ENCODE measurements at places on chromosomes 11 and 22.

DNA sequence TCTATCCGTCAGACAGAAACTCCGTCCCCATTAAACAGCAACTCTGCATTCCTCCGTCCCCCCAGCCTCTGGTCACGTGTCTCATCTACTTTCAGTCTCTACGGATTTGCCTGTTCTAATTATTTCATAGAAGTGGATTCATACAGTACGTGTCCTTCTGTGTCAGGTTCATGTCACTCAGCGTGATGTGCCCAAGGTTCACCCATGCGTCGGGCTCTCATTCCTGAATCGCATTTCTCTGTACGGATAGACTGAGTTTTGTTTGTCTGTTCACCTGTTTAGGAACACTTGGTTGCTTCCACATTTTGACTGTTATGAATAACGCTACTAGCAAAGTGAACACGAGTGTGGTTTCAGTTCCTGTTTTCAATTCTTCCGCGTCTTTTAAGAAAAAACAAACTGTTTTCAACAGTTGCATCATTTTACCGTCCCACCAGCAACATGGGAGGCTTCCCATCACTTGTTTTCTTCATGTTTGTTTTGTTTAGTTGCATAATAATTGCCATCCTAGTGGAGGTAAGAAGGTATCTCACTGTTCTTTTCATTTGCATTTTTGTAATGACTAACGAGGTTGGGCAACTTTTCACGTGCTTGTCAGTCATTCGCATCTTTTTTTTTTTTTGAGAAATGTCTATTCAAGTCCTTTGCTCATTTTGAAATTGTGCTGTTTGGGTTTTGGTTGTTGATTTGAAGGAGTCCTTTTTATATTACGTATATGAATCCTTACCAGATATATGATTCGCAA is 8.9 kb upstream of the NLRP6 start:
- DNase-seq = no peak

- no peak for DNase-seq
Measured at GRCh38 chr11:16081382-16082094, 274.8 kb downstream of the SOX6 start.

- DNase-seq = no peak
Measured at GRCh38 chr11:132057266-132057665, 686.9 kb downstream of the NTM start.

DNA sequence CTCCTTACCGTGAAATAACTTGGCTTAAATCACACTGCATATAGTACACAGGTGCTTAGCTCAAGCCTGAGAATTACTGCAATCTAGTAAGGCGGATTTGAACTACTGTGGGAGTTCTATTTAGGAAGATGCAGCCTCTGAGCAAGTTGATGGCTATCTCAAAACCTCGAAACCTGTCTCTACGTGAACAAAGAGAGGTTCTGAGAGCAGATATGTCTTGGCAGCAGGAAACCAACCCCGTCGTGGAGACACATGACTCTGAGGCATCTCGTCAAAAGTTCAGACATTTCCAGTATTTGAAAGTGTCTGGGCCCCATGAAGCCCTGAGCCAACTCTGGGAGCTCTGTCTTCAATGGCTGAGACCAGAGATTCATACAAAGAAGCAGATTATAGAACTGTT is 5.9 kb downstream of the ZNF215 start:
- no peak for DNase-seq

- no peak for DNase-seq
Measured at GRCh38 chr11:66158156-66158555, 88.1 kb downstream of the PACS1 start.

- DNase-seq = no peak
Measured at GRCh38 chr11:83921447-83922192, 635.5 kb upstream of the CCDC90B start.

- DNase-seq = no peak
Measured at GRCh38 chr11:132941024-132941646, 591.2 kb downstream of the OPCML start.

DNA sequence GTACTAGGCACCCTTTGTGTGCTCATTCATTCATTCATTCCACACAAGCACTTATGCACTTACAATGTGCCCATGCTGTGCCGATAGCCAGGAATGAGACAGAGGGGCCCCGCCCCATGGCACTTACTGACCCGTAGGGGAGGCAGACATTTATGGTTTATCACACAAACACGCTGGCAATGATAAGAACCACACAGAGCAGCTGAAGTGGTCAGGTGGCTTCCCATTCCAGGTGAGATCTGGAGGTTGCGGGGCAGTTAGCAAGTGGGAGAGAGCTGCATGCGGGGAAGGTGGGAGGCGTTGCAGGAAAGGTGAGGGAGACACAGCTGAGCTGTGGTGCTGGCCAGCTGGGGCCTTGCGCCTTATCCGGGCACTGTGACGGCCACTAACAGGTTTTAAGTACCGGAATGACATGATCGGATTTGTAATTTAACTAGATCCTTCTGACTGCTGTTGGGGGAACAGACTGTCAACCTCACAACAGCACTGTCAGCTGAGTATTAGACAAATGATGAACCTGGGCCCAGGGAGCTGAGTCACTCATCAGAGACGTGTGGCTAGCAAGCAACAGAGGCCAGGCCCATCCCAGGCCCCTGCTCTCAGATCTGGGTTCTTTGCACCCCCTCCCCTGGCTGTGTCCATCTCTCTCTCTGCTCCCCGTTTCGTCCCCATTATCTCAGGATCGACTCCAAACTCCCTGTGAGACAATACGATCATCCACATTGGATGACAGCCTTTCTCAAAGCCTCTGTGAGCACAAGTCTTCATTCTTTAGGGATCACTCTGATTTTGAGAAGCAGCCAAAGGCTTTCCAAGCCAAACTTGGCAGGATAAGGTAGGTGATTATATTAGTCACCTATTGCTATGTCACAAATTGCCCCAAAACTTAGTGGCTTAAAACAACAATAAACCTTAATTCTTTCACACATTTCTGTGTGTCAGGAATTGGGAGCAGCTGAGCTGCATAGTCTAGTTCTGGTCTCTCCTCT is 28.4 kb downstream of the RASD2 start:
- DNase-seq = no peak

DNA sequence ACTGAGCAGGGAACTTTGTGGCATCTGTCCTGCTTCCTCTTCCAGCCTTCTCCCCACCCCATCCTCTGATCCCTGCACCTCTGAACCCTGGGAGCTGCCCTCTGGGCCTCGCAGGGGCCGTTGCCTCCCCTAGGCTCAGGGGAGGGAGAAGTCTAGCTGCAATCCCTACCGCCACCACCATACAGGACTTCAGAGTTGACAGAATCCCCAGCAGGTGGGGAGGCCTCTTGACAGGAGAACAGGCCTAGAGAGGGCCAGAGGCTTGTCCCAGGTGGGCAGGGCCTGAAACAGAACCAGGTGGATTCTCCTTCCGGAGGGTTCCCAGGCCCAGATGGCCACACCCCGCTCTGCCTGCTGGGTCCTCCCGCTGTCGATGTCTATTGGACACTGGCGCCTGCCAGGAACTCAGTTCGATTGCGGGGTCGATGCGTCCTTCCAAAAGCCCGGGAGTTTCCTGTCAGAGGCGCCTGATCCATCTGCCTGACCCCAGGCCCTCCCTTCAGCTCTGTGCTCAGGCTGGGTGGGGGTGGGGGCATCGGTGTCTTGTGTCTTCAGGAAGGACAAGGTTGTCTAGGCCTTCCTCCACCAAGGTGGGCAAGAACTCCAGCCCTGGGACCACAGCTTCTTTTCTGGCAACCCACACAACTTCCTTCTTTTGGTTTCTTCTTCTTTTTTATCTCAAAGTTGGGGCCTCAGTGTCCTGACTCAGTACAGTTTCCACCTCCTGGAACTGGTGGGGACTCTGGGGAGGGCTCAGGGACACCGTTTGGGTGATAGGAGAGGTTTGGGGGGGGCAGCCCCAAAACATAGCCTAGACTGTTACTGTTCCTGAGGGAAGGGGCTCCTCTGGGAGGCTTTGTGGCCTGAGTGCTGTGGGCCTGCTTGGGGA is 6.4 kb downstream of the STARD10 start:
- no peak for DNase-seq

GRCh38 chr22:50011447-50012210 is 936 bp downstream of the IL17REL start:
- no peak for DNase-seq

DNA sequence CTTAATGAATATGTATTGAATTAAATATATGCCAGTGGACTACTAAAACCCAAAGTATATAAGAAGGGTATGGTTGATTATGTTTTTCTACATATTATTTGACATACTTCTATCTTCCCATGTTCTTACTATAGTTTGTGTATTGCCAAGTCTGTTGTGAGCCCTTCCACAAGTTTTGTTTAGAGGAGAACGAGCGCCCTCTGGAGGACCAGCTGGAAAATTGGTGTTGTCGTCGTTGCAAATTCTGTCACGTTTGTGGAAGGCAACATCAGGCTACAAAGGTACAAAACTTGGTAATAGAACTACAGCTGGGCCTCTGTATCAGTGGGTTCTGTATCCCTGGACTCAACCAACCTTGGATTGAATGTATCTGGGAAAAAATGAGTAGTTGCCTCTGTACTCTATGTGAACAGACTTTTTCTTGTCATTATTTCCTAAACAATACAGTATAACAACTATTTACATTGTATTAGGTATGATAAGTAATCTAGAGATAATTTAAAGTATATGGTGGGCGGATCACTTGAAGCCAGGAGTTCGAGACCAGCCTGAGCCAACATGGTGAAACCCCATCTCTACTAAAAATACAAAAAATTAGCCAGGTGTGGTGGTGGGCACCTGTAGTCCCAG is 38.7 kb upstream of the TTC36 start:
- DNase-seq = peak; percentile 64

- DNase-seq = no peak
Measured at GRCh38 chr11:128613300-128613995, 26.1 kb upstream of the ETS1 start.

GRCh38 chr11:17511571-17511970 is 32.6 kb downstream of the USH1C start:
- no peak for DNase-seq

- DNase-seq = no peak
Measured at GRCh38 chr11:131910523-131911387, 540.3 kb downstream of the NTM start.

DNA sequence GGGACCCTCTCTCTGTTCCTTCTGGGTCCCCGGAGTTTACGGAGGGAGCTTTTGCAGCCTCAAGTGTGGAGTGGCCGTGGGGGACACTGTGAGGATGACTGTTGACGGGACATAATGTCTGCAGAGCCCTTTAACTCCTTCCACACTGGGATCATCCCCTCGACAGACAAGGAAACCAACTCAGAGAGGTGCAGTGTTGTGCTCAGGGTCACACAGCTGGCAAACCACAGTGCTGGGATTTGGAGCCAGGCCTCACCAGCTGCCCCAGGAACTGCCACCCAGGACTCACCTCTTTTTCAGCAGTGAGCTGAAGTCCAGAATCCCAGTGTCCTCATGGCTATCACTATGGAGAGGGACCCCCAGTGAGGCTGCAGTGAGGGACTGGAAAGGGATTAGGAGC is 5.4 kb downstream of the MYBPC3 start:
- no peak for DNase-seq

DNA sequence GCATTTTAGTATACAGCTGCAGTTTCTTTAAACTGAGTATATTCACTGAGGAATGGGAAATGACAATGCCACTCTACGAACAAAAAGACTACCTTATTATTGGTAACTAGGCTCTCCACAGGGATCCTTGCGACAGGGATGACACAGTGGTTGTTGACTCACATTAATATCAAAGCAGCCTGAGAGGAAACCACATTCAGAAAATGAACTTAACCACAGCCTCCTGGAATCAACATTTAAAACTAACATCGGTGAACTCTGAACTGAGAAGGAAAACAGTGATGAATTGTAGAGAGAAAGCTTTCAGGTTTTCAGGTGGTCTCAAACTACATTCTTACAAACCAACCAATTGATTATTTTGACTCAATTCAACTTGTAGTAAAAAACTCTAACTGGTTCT is 90.3 kb upstream of the MTMR2 start:
- no peak for DNase-seq

- DNase-seq = no peak
Measured at GRCh38 chr22:29883775-29884097, 762 bp downstream of the MTMR3 start.

DNA sequence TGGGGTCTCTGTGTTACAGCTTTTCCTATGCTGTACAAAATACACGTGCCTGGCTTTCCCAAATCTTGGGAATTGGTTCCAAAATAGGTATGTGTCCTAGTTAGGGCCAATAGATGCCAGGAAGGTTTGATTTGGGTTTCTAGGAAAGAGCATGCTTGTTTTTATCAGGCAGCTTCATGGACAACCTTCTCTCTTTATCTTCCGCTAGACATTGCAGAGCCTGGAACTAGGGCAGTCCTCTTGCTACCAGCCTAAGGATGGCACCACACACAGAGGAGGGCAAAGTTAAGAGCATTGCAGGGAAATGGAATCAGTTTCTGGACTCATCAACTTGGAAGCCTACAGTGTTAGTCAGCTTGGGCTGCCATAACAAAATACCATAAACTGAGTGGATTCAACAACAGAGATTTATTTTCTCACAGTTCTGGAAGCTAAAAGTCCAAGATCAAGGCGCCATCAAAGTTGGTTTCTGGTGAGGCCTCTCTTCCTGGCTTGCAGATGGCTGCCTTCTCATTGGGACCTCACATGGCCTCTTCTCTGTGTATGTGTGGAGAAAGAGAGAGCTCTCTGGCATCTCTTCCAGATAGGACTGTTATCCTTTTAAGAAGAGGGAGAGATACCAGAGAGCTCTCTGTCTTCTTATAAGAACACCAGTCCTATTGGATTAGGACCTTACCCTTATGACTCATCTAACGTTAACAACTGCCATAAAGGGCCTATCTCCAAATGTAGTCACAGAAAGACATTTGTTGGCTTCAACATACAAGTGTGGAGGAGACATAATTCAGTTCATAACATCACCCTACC is 27.3 kb upstream of the CREB3L1 start:
- no peak for DNase-seq

- DNase-seq = no peak
Measured at GRCh38 chr11:66546368-66546965, at the start of gene ACTN3. Gene ACTN3, plus strand, starts transcription at chr11:66546903. Its CDS starts 35 bp downstream, at chr11:66546938.

DNA sequence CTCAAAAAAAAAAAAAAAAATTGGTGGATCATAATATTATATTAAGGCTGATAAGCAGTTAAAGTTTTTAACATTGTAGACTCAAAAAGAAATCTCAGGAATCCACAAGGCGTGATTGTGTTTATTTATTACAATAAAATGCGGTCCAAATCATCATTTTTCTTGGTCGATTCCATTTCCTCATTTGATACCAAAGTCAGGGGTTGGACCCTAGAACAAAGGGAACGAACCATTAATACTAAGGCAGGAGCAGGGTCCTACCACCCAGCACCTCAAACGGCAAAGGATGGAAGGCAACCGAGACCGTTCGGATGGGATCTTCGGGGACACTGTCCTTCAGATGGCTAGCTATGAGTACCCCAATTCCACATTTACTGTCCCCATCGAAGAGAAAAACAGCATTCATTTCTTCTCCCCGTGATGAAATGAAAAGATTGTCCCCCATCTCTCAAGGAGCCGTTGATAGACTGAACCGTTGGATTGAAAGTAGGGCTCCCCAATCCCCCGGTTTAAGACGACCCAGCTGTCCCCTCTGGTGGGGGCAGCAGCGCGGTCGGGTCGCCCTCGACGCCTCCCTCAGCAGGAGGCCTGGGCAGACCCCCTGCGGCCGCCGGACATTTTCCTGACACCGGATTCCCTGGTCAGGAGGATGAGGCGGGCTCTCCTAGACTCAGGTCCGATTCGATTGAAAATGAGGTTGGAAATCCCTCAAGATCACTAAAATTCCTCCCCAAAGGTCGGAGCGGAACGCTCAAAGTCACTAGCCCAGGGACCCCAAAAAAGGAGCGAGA is 607 bp downstream of the DMC1 start:
- no peak for DNase-seq

- no peak for DNase-seq
Measured at GRCh38 chr11:120316880-120317688, 8.0 kb upstream of the TLCD5 start.

- no peak for DNase-seq
Measured at GRCh38 chr22:27149921-27150543, 492.6 kb downstream of the MIAT start.

GRCh38 chr22:46376908-46377524 is 41.5 kb downstream of the TRMU start:
- no peak for DNase-seq
